Astrocyte (in vitro differentiated cells and primary cell): ENCODE measurements at places on chromosomes 5 and 9.

GRCh38 chr9:31500422-31500821, 884.0 kb upstream of the ACO1 start:
- no peak for DNase-seq

GRCh38 chr5:44933686-44934085, 124.9 kb downstream of the MRPS30 start:
- no peak for DNase-seq

DNA sequence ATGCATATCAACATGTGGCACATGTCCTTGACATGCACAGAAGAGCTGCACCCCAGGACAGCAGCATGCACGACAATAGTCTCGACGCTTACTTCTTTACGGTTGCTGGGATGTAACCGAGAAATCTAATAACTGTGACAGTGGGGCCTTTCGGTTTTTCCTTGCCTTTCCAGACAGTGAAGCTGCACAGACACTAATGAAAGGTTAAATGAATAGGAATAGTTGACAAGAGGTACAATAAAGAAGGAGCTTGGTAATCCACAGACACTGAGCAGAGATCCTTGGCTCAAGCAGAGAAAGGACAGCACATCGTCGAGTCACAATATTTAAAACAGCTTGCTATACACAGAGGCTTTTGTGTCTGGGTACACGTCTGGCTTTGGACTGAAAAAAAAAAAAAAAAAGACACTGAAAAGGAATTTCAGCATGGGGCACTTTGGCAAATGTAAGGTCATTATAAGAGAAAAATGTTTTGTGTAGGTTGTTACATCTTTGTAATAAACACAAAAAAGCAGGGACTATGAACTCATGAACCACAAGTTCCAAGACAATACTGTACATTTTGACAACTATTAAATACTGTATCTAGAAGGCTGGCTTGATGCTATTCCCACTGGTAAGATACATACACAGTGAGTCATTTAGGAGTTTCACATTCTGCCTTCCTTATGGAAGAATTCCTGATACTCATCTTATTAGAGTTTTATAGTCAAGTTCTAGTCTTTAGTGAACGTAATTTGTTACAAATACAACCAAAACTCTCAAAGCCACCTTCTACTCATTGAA, 5.6 kb downstream of the BNC2 start:
- peak; percentile 77 for DNase-seq

GRCh38 chr5:74206579-74207550, 433.7 kb downstream of the ENC1 start:
- DNase-seq, result peak; percentile 84

GRCh38 chr9:35521708-35522107, 31.8 kb downstream of the RUSC2 start:
- peak; percentile 94 for DNase-seq

DNA sequence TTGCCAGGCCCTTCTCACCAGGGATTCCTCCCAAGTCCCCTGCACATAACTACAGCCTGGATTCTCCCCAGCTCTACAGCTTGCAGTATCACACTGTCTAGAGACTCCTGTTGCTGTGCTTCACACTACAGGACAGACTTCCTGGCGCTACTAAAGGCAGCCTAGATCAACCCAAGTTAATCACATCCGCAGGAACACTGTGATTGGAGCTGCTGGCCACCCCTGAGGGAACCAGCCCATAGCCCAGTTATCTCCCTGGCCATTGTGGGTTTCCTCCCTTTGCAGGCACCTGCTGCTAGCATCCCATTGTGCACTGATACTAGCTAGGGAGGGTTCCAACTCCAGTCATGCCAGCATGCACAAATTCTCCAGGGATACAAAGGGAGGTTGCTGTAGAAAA, 53.5 kb downstream of the NLN start:
- no peak for DNase-seq

- DNase-seq, result no peak
These were observed 12.6 kb downstream of the HSD17B3 start for GRCh38 chr9:96289392-96289791.

GRCh38 chr9:124209279-124209678, 48.5 kb upstream of the NEK6 start:
- DNase-seq, result no peak

GRCh38 chr9:12656803-12657202, 36.4 kb upstream of the TYRP1 start:
- no peak for DNase-seq

GRCh38 chr9:13805546-13805945, 508.4 kb downstream of the NFIB start:
- DNase-seq, result no peak

GRCh38 chr9:112408819-112409218, 28.9 kb downstream of the HSDL2 start:
- no peak for DNase-seq

GRCh38 chr5:113524927-113525326, 11.4 kb downstream of the YTHDC2 start:
- DNase-seq, result no peak

GRCh38 chr5:163915481-163915961, 410.1 kb downstream of the MAT2B start:
- peak; percentile 49 for DNase-seq

- DNase-seq, result no peak
These were observed 15.0 kb downstream of the TBC1D2 start for GRCh38 chr9:98240475-98240874.

DNA sequence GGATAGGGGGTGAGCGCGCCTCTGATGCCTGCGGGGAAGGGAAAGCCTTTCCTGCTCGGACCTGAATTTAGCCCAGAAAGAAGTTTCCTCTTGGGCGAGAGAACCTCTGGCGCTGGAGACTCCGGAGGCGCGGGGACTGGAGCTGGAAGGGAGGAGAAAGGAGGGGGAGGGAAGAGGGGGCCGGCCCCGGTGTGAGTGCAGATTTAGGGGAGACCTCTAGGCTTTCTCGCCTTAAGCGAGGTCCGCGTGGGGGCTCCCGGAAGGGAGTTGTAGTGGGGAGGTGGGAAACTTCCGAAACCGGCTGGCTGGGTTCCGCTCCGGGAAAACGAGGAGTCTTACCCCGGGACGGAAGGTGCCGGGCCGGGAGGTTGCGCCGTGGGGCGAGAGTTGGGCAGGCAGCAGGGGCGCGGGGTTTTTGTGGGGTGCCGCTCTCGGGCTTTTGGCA, 1.3 kb downstream of the PCSK5 start:
- DNase-seq, result peak; percentile 19

DNA sequence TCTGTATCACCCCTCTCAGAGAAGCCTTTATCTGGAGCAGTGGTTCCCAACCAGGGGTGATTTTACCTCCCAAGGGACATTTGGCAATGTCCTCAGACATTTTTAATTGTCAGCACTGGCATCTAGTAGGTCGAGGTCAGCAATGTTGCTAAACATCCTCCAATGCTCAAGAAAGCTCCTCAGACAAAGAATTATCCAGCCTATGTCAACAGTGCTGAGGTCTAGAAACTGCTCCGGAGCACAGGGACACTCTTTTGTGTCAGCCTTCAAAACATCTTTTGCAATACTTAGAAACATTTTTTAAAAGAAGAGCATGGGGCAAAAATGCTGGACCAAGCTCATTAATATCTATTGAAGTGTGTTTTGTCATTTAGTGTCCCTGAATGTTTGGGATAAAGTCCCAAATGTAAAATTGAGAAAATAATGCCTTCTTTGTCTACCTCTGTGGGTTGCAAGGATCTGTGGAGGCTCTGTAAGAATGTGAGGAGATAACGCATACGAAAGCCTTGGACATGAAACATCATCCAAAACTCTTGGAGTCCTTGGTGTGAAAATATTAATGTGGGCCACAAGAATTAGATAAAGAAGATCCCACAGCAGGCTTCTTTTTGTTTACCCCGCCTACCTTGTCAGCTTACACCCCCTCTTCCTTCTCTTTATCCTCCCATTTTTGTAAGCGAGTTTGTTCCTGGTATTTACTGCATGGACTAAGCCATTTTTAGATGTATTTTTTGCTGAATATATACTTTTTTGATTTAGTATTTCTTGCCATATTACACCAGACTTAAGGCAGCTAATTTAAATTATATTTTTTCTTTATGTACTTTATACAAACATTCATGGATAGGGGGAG, 193.5 kb downstream of the CD180 start:
- DNase-seq, result peak; percentile 34

DNA sequence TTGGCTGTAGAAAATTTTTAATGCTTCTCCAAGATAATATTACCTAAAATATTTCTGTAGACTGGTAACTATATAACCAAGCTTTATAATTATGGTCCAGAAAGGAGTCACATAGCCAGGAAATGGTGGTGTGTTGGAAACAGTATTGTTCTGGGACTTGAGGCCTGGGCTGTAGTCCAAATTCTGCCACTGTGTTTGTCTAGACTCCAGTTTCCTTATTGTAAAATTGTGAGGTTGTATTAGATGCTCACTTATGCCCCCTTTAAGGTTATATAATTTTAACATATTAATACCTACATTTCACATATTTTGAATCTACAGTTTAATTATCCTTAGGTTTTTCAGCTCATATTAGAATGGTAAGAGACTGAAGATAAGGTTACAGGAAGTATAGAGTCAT, 42.4 kb downstream of the STX17 start:
- peak; percentile 3 for DNase-seq

GRCh38 chr9:8078641-8079140, 279.1 kb upstream of the DMAC1 start:
- no peak for DNase-seq

DNA sequence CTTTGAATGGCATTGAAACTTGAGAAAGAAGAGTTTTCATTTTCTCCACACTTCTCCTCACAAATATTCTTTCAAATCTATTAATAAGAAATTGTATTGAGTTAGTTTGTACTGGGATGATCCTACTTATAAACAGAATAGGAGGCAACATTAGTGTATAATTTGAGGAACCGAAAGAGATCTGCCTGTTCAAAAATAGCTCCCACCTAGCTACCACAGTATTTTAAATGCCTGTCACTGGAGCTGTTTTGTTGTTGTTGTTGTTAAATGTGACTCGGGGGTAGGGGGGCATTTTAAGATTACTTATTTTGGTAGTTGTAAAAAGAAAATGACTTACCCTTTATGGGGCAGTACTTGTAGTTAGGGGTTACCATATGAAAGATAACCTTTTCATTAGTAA, 20.1 kb upstream of the HAPLN1 start:
- DNase-seq, result no peak

DNA sequence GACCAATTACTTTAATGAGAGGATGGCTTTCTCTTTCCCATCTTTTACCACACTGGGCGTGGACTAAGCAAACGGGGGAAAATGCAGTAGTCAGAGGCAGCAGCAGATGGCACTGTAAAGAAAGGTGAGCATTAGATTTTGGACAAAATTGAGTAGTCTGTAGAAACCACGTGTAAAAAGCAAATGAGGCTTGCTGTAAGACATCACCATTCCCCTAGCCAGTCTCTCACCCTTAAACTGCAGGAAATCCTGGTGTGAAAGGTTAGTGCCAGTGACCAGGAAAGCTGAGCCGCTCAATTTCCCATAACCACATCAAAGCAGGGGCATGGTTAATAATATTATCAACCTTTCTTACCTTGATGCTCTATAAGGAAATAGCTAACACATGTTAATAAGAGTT, 31.8 kb downstream of the SPATA31C2 start:
- DNase-seq, result peak; percentile 16

- DNase-seq, result peak; percentile 19
These were observed 115.0 kb upstream of the HAND1 start for GRCh38 chr5:154593071-154593470.

- no peak for DNase-seq
These were observed 65.3 kb upstream of the CXCL14 start for GRCh38 chr5:135643881-135644766.

GRCh38 chr5:111636736-111637135, 120.3 kb downstream of the NREP start:
- no peak for DNase-seq

GRCh38 chr9:113018247-113018646, 6.3 kb upstream of the ZNF883 start:
- no peak for DNase-seq

DNA sequence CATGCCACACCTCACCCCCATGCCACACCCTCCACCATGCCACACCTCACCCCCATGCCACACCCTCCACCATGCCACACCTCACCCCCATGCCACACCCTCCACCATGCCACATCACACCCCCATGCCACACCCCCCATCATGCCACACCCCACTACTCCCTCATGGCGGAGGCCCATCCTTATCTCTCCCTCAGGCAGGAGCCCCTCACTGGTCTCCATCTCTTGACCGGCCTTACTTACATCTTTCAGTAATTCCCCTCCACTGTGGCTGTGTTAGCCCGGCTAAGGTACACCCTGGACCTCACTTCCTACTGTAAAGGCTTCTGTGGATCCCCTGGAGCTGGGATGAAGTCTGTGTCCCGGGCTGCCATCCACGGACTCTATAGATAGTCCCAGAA, 102.0 kb downstream of the OLFM1 start:
- no peak for DNase-seq
